ENCODE measurements at places on chromosomes 1 and 21.

- DNase-seq = peak; percentile 57
These were observed 121.2 kb downstream of the SLC45A1 start for GRCh38 chr1:8439015-8439702.

GRCh38 chr1:6961905-6962477 is 176.7 kb downstream of the CAMTA1 start:
- DNase-seq = no peak

DNA sequence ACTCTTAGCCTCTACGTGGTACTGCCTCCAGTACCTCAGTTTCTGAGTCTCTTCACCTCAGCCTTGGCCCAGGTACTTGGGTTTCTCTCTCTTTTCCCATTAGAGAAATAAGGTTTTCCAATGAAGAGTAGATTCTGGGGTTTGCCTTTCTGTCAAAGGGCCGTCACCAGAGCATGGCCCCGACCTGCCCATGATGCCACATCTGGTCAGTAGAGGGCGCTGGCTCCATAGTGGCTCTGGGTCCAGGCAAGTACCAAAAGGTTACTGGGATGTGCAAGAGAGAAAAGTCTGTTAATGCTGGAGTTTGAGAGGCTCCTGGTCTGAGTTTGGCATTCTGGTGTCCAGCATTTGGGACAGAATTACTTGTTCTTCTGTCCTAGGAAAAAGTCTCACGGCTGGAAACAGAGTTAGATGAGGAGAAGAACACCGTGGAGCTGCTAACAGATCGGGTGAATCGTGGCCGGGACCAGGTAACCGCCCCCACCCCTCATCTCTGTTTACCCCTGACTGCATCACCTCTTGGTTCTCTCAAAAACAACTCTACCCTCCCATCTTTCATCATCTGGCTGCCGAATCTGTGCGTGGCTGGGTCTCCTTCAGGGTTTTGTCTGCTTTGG is 5.3 kb upstream of the TUFT1 start:
- DNase-seq = no peak

DNA sequence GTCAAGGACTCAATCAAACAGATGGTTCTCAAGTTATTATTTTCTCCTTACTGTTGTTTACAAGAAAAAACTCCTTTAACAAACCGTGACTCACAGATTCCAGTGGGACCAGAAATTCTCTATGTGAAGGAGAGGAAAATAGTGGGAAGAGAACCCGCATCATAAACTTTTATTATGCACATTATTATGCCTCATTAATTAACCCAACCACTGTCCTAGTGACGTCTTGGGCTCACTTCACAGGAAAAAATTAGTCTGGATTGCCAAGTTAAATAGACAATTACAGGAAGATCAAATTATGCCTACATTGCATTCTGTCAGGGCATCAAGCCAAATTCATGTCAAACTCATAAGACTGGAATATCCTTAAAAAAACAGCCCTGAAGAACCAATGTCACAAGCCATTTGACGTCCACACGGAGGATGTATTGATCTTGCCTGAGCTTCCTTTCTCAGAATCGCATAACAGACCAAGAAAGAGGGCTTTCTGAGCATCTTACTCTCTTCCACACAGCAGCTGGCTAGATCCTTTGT is 347.8 kb downstream of the DUSP10 start:
- no peak for DNase-seq

DNA sequence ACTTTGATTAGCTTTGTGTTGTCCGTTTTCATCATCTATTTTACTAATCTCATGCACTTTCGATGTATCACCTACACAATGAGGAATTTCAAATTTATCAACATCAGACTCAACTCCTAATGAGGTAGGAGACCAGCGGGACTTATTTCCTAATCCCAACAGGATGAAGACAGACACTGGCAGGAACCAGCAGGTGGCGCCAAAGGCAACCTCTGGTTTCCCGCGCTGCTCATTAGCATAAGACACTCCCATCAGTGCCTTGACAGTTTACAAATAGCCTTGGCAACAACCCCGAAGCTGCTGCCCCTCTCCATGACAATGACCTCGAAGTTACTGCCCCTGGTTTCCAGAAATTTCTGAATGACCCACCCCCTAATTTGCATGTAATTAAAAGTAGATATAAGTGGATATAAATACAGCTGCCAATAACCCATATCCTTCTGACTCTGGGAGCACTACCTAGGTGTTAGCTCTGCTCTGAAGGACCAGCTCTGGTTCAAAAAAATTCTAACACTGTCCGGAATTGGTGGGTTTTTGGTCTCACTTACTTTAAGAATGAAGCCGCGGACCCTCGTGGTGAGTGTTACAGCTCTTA is 974.8 kb downstream of the ADGRL2 start:
- no peak for DNase-seq

GRCh38 chr1:5386371-5386770 is 605.9 kb downstream of the NPHP4 start:
- no peak for DNase-seq

DNA sequence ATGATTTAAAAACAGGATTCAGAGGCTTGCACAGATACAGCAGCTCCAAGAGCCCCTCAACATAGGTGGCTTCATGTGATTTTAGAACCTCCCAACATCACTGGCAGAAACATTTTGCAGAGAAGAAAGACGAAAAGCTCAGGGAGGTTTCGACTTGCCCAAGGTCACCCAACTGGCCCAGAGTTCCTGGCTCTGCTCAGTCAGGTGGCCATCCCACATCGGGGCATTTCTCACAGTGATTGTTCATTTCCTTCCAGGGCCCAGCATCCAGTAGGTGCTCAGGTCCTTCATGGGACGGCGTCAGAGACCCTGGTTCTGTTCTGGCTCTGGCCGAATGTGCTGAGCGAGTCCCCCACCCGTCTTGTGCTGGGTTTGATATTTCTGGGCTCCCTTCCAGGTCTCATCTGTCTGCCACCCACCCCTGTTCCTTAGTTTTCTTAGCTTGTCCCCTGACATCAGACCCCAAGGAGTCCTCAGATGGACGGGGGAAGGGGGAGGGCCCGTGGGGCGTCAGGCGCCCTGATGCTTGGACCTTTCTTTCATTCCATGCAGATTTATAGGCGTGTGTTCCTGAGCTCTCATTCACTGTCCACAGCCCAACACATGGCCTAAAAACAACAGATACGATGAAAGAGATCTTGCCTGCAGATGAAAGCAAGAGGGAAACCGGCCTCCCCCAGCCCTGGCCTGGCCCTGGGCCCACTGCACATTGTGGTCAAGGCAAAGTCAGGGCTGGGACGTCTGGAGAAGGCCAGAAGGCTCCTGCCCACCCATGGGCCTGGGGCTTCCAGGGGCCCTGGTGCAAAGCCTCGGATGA is 123.1 kb upstream of the ZBTB40 start:
- no peak for DNase-seq

GRCh38 chr1:208007938-208008342 is 97.0 kb upstream of the CD34 start:
- no peak for DNase-seq

DNA sequence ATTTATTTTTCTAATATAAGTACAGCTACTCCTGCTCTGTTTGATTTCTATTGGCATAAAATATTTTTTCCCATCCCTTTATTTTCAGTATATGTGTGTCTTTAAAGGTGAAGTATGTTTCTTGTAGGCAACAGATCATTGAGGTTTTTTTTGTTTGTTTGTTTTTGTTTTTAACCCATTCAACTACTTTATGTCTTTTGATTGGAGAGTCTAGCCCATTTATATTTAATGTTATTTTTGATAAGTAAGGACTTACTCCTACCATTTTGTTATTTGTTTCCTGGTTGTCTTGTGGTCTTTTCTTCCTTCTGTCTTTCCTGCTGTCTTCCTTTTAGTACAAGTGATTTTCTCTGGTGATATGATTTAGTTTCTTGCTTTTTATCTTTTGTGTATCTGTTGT is 285.1 kb upstream of the PROX1 start:
- no peak for DNase-seq

DNA sequence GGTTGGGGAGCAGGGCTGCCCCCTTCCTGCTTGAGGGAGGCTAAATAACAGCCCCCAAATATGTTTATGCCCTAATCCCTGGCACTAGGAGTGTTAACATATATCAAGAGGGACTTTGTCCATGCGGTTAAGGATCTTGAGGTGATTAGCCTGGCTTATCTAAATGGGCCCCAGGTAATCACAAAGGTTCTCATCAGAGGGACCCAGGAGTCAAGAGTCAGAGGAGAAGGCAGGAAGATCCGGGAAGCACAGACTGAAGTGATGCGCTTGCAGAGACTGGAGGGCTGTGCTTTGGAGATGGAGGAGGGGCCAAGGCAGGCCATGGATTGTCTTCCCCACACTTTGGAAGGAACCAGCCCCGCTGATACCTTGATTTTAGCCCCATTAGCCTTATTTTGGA is 86.4 kb downstream of the IER5 start:
- DNase-seq = no peak

GRCh38 chr1:232248276-232248820 is 381.6 kb downstream of the SIPA1L2 start:
- DNase-seq = no peak

DNA sequence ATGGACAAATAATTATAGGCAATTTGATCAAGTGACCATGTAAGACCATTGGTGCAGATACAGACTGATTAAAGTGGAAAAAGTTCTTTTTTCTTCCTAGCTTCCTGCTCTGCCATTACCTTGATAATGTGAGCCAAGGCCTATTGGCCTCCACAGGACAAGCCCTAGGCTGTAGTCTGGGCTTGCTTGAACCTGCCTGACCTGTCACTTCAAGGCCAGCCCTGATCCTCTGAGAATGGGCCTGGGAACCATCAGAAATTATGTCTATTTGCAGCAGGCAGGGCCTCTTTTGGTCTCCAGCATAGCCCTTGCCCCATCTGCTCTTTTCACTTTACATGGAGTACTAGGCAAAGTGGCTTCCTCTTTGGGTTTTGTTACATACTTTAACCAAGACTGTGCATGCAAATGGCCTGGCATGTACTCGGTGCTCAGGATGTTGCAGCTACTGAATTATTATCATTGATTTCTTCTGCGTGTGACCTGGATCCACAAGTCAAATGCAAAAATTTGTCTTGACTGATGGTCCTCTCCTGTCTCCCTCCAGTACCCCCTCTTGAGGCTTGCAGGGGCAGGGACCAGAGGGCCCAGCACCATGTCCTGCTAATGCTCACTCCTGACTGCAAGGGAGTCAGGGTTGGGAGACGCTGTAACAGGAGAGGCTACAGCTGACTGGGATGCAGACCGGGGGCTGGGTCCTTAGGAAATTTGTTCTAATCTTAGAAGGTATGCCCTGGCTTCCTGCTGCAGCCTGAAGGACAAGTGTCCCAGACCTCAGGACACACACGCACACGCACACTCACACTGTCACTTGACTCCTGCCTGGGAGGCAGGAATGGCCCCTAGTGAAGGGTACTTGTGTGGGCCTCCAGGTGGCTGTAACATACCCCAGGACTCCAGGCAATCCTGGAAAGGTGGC is 39.4 kb downstream of the RCSD1 start:
- DNase-seq = no peak

DNA sequence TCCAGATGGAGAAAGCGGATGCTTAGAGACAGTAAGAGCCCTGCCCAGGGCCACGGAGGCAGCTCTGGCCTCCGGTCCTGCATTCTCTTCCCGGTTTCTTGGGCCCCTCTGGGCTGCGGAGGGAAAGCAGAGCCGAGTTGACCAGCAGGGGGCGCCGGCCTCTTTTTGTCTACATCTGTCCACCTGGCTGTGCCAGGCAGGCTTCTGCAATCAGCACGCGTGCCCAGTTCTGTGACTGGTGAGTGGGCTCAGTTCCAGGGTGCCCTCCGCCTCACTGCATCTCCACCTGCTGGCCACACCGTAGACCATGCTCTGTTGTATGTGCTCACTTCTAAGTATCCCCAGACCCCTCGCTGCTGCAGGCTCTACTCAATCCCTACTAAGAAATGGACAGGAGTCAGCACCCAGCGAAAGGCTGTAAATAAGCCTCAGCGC is 6.7 kb upstream of the HUNK start:
- peak; percentile 23 for DNase-seq

GRCh38 chr1:164644774-164645644 is 86.0 kb downstream of the PBX1 start:
- no peak for DNase-seq

GRCh38 chr1:75992312-75992711 is 60.1 kb upstream of the ASB17 start:
- no peak for DNase-seq

DNA sequence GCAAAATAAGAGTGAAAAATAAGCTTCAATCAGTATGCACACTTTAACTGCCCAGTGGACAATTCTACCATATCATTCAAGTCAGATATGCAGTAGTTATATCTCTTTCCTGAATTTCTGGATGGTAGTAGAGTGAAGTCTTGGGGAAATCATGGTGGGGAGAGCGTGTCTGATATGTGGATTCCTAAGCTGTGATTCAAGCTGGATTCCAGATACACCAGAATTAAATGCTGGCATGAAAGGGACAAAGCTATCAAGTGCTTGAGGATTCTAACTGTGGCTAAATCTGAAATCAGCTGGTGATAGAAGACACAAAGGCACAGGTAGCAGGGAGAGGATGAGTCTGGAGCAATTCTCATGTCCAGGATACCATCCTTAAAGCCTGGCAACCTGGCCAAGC is 323.5 kb downstream of the DUSP10 start:
- DNase-seq = no peak

DNA sequence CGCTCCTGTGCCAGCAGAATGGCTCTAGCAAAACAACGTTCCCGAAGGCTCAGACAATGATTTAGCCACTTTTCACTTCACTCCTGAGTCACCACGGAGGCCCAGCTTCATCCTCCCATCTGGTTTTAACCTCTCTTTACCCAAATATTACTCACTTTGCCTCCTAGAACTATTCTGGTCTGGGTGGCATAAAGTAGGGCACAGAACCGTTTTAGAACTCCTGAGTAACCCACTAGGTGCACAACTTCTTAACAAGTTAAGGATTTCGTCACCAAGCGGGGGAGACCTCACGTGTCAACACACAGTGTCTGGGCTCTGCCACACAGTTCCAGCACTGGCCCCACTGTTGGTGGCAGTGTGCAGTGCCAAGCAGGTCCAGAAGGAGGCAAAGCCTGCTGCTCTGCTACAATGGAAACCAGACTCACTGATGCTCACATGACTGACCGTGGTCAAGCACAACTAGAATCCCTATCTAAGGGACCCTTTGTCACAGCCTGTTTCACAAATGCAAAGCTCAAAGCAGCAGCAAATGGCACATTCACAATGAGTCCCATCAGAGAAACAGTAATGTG is 121.7 kb downstream of the SIPA1L2 start:
- DNase-seq = no peak

- no peak for DNase-seq
These were observed 1.7 kb downstream of the S100A1 start for GRCh38 chr1:153629971-153630370.

DNA sequence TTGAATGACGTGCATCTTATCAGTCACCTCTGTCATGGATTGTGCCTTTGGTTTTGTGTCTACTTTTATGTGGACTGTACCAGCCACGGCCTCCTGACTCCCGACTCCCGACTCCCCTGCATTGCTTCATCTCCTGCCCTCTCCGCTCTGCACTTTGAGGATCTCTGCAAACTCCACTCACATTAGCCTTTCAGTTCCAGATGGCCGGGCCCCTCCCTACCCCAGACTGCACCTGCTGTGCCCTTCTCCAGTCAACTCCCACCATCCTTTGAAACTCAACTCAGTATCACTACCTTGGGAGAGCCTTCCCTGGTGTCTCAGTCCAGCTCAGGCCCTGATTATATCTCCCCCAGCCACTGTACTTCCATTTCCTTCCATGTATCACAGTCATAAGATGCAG is 71.4 kb downstream of the MDM4 start:
- DNase-seq = no peak
